Type B pancreatic cell (in vitro differentiated cells): ENCODE measurements at places on chromosomes 1 and 21.

DNA sequence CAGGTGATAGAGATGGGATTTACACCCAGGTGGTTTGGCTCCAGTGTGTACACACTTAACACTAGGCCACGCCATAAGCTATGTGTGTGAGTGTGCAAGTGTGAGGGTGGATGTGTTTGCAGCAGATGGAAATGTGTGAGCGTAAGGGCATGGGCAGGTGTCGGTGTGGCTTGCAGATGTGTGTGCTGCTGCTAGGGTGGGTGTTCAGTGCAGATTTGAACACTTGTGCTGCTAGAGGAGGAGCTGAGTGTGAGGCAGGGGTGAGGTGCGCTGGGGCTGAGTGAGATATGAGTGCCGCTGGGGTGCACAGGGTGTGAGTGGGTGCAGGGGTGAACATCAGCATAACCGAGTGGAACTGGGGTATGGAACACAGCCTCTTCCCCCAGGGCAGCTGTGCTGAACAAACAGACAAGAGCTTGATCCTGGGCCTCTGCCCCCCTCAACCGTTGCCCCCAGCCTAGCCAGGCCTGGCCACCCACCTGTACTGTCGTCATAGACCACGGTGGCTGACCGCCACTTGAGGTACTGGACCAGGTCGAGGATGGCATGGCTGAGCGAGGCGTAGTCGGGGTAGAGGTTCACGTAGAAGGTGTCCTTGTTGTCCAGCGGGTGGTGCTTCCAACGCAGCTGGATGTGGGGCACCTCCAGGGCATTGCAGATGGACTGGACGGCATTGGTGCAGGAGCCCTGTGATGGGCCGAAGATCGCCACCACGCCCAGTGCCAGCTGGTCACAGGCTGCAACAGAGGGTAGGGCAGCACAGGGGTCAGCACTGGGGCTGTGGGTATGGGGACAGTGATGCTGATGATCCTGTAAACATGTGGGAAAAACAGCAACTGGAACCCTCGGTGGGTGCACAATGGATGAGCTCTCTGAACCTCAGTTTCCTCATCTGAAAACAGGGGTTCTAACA lies 153.9 kb downstream of the GRIK3 start:
- H3K4me1 ChIP-seq = no peaks in the 10 kb centered on the region
- peaks cover 28% of the 10 kb centered on the region for H3K27me3 ChIP-seq
- no peak overlapping the region for H3K27ac ChIP-seq
- H3K4me3 ChIP-seq = no peak overlapping the region
- H3K36me3 ChIP-seq = no peaks in the 10 kb centered on the region

DNA sequence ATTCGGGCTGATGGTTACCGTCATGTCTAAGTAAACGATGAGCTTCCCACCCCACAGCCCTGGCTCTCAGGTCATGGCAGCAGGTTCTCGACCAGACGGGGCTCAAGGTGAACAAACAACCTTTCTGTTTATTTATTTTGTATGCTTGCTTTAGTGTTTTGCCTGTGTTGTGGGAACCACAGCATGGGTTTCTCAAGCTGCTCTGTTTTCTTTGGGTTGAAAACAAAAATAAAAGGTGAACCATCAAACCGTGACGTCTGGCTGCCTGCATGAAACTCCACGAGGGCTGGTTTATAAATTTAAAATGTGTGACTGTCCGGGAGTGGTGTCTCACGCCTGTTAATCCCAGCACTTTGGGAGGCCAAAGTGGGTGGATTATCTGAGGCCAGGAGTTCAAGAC lies 28.0 kb downstream of the TMEM51 start:
- H3K4me1 ChIP-seq = peaks cover 39% of the 10 kb centered on the region
- H3K4me3 ChIP-seq = no peak overlapping the region
- H3K36me3 ChIP-seq = no peaks in the 10 kb centered on the region
- peak overlapping the region; percentile 72 for H3K27ac ChIP-seq
- no peaks in the 10 kb centered on the region for H3K27me3 ChIP-seq

DNA sequence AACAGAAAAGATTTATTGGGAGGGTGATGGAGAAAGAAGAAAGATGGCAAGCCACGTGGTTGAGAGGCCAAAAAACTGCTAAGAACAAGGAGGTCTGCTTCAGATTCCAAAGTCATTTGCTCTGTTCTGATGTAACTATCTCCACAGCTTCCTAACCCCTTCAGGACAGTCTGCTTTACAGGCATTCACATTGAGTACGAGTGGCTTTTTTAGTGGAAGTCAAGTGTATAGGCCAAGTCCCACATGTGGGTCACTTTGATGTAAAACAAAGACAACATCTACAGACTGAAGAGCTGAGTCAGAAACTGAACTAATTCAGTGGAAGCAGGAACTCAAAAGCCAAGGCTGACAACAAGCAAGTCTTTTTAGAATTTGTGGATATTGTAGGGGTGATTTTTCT lies 128.7 kb upstream of the F3 start:
- H3K36me3 ChIP-seq = peaks cover 4% of the 10 kb centered on the region
- H3K27me3 ChIP-seq = no peaks in the 10 kb centered on the region
- DNase-seq = no peak
- H3K4me3 ChIP-seq = no peak overlapping the region
- H3K27ac ChIP-seq = no peak overlapping the region

DNA sequence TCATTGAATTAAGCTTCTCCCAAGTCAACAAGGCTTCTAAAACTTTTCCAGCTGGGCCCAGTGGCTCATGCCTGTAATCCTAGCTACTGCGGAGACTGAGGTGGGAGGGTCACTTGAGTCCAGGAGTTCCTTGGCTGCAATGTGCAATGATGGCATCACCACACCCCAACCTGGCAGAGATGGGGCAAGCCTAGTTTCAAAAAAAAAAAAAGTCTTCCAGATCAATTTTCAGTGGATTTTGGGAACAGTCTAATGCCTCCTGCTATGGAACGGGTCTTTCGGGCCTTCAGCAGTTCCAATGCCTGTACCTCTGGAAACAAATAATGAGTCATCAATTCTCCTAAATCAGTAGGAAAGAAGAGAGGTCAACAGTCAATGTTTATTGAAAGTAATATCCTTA lies 38.0 kb downstream of the FMO4 start:
- H3K36me3 ChIP-seq = no peaks in the 10 kb centered on the region
- no peak for DNase-seq
- H3K27ac ChIP-seq = no peak overlapping the region
- H3K4me3 ChIP-seq = no peak overlapping the region
- no peaks in the 10 kb centered on the region for H3K4me1 ChIP-seq

DNA sequence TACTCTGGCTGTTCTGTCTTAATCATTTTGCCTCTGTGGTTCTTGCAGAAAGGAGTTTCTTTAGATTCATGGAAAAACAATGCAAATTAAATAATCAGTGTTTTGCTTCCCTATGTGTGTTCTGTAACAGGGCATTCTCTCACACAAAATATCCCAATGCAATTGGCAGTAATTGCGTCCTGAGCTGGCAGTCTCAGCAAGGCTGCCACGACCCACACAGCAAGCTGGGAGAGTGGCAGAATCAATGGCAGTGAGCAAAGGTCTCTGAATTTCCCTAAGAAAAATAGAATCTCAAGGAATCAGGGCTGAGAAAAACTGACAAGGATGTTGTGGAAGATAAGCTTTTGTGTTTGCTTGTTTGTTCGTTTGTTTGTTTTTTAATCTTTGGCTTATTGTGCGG lies 198.1 kb upstream of the ST6GALNAC5 start:
- DNase-seq = no peak
- H3K27ac ChIP-seq = no peak overlapping the region
- no peak overlapping the region for H3K4me3 ChIP-seq

DNA sequence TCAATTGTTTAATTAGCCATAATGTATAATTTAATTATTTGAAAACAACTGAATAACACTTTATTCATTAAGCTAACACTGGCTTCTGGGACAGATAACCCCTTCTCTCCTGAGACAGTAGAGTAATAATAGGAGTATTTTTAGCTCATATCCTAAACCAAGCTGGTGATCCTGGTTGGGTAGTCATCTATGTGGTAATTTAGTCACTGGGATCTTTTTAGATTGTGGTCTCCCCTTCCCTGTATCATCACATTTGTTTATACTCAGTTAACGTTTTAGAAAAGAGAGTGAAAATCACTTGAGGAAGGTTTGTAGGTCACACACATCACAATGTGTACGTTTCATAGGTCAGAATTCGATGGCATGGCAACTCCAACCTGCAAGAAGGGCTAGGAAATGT lies 1356.6 kb upstream of the ADGRL2 start:
- no peaks in the 10 kb centered on the region for H3K27me3 ChIP-seq
- H3K36me3 ChIP-seq = no peaks in the 10 kb centered on the region
- no peak overlapping the region for H3K4me3 ChIP-seq
- no peak overlapping the region for H3K27ac ChIP-seq
- no peaks in the 10 kb centered on the region for H3K4me1 ChIP-seq

DNA sequence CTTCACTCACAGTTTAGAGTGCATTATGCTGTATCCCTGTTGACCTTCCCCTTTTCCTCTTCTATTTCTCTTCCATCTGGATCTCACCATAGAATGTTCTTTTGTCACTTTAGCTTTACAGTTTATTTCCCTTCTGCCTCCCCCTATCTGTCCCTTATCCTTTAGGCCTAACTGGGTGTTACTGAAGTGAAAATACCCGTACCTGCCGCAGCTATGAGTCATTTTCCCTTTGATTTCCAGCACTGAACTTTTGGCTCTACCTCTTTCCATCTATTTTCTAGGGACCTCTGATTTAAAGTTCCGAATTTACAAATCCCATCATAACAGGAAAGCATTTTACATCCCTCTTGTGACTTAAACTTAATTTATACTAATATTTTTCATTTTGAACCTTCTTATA lies 19.7 kb downstream of the ITSN1 start:
- H3K27ac ChIP-seq = peak overlapping the region; percentile 49
- H3K4me1 ChIP-seq = peaks cover 12% of the 10 kb centered on the region
- peaks cover 24% of the 10 kb centered on the region for H3K36me3 ChIP-seq
- H3K27me3 ChIP-seq = no peaks in the 10 kb centered on the region
- DNase-seq = no peak
- H3K4me3 ChIP-seq = peak overlapping the region; percentile 5

GRCh38 chr1:161267321-161267720 lies 8.8 kb downstream of the PCP4L1 start:
- no peak overlapping the region for H3K27ac ChIP-seq
- peaks cover 7% of the 10 kb centered on the region for H3K27me3 ChIP-seq
- no peak overlapping the region for H3K4me3 ChIP-seq

DNA sequence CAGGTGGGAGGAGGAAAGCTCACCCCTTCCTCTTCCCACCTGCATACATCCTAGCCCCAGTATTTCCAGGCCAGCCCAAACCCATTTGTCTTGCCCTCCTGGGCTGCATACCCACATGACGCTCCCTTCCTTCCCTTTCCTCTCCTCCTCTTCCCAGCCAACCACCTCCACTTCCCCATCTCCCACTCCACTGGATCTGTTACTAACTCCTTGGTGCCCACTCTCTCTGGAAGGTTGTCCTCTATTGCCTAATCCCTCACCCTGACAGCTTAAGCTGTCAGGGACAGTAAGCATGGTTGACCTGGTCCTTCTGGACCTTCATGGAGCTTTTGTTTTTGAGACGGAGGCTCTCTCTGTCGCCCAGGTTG lies 23.0 kb upstream of the SYNC start:
- H3K4me1 ChIP-seq = peaks cover 32% of the 10 kb centered on the region
- no peaks in the 10 kb centered on the region for H3K36me3 ChIP-seq
- DNase-seq = no peak

GRCh38 chr1:2821966-2822620 lies 20.6 kb upstream of the TTC34 start:
- H3K4me3 ChIP-seq = no peak overlapping the region
- H3K27me3 ChIP-seq = no peaks in the 10 kb centered on the region
- no peaks in the 10 kb centered on the region for H3K36me3 ChIP-seq
- no peak for DNase-seq
- no peaks in the 10 kb centered on the region for H3K4me1 ChIP-seq

- H3K27me3 ChIP-seq = no peaks in the 10 kb centered on the region
- H3K4me1 ChIP-seq = peaks cover 17% of the 10 kb centered on the region
- no peak for DNase-seq
- peaks cover 32% of the 10 kb centered on the region for H3K36me3 ChIP-seq
Observed at GRCh38 chr1:200774735-200775444, 36.2 kb downstream of the CAMSAP2 start.

- DNase-seq = no peak
- H3K27ac ChIP-seq = no peak overlapping the region
- H3K4me1 ChIP-seq = peaks cover 47% of the 10 kb centered on the region
- no peak overlapping the region for H3K4me3 ChIP-seq
- H3K27me3 ChIP-seq = no peaks in the 10 kb centered on the region
Observed at GRCh38 chr1:208113011-208113410, 131.2 kb downstream of the PLXNA2 start.

DNA sequence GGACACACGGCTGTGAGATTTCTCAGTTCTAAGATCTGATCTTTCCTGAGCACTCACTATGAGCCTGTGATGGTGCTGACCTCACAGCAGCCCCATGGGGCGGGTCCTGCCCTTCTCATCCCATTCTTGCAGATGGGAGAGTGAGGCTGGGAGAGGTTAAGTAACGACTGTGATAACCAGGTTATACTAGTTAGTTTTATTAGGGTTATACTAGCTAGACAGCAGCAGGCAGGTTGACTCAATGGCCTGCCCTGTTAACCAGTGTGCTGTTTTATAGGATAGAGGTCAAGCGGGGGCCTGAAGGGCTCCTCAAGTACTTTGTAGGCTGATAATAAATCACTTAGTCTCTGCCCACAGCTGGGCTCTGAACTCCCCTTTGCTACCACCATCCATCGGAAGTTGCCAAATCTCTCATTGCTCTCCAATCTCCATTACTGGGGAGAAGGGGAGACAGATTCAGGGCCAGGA lies 4.8 kb downstream of the CNTN2 start:
- DNase-seq = no peak
- no peak overlapping the region for H3K27ac ChIP-seq
- no peaks in the 10 kb centered on the region for H3K36me3 ChIP-seq
- H3K4me1 ChIP-seq = no peaks in the 10 kb centered on the region
- peaks cover 68% of the 10 kb centered on the region for H3K27me3 ChIP-seq

GRCh38 chr1:28855469-28855951 lies 43.5 kb downstream of the OPRD1 start:
- H3K4me1 ChIP-seq = peaks cover 22% of the 10 kb centered on the region
- H3K27ac ChIP-seq = peak overlapping the region; percentile 46
- no peaks in the 10 kb centered on the region for H3K36me3 ChIP-seq
- H3K27me3 ChIP-seq = peaks cover 4% of the 10 kb centered on the region
- peak overlapping the region; percentile 28 for H3K4me3 ChIP-seq

- H3K36me3 ChIP-seq = peaks cover under 1% of the 10 kb centered on the region
- no peak overlapping the region for H3K4me3 ChIP-seq
- H3K27me3 ChIP-seq = peaks cover 19% of the 10 kb centered on the region
- DNase-seq = no peak
- H3K4me1 ChIP-seq = peaks cover 14% of the 10 kb centered on the region
- H3K27ac ChIP-seq = no peak overlapping the region
Observed at GRCh38 chr1:200319148-200319547, 90.7 kb downstream of the ZNF281 start.

DNA sequence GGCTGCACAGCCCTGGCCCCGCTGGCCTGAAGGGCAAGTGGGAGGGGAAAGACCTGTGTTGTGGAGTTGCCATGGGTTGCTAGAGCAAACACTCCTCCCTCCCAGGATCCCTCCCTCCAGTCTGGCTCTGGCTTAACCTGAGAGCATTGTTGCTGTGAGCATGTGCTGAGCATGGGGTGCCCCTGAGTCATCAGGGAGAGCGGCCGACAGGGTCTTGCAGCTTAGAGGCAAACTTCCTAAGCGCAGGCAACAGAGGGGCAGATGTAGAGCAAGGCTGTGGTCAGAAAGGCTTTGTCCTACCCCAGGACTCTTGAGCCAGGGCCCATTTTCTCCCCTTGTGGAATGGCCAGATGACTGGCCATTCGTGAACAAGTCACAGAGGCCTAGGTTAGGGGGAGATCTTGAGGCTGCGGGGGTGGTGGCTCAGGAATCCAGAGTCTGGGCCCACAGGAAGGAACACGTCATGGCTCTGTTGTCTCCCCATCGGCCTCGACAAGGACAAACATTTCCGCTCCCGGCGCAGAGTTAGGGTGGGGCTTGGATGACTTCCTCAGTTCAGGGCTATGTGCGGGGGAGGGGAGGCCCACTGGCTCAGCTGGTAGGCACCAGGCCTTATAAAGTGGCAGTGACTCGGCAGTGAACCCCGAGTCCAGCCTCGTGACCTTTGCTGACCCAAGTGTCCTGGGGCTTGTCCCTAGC lies 362 bp upstream of the DYNLT4 start:
- peak overlapping the region; percentile 75 for H3K4me3 ChIP-seq
- no peak for DNase-seq
- H3K27me3 ChIP-seq = no peaks in the 10 kb centered on the region
